NCI-H1417 (cell line): ENCODE measurements at places on chromosomes 7 and 10.

GRCh38 chr7:2757361-2757903 is 69.4 kb downstream of the AMZ1 start:
- DNase-seq, result no peak

GRCh38 chr7:37945336-37945735 is 24.9 kb downstream of the EPDR1 start:
- DNase-seq, result no peak

- DNase-seq, result no peak
These were observed 146.2 kb upstream of the ASAH2 start for GRCh38 chr10:50397312-50398140.

GRCh38 chr7:152313831-152314604 is 121.8 kb downstream of the KMT2C start:
- DNase-seq, result peak; percentile 96

- DNase-seq, result no peak
These were observed 2.3 kb upstream of the SMIM30 start for GRCh38 chr7:113120647-113121046.

GRCh38 chr7:131945957-131946544 is 389.6 kb upstream of the PODXL start:
- no peak for DNase-seq

DNA sequence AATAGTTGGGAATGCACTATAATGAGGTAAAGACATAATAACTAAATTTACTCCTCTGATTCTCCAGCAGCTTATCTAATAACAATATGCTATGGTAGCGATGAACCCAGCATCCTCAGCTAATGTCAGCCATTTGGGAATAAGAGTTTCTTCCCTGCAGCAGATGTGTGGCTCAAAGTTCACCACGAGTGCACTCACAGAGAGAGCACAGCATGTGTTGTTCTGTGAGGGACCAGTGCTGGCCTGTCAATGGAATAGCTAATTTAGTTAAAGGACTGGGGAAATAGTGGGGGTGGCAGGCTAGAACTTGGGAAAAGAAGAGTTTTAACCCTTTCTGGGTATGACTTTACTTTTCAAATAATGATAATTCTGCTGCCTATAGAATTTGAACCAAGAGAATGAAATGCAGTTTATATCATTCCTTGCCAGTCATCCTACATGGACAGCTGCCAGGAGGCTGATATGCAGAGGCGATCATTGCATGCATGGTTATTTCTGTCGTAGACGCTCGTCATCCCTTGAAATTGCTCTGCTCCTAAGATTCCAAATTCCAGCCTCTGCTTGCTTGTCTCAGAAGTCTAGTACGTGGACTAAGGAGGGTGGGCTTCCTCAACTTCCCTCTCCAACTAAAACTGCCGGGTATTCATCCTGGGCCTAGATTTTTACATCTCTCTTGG is 355.6 kb downstream of the RNLS start:
- DNase-seq, result no peak

DNA sequence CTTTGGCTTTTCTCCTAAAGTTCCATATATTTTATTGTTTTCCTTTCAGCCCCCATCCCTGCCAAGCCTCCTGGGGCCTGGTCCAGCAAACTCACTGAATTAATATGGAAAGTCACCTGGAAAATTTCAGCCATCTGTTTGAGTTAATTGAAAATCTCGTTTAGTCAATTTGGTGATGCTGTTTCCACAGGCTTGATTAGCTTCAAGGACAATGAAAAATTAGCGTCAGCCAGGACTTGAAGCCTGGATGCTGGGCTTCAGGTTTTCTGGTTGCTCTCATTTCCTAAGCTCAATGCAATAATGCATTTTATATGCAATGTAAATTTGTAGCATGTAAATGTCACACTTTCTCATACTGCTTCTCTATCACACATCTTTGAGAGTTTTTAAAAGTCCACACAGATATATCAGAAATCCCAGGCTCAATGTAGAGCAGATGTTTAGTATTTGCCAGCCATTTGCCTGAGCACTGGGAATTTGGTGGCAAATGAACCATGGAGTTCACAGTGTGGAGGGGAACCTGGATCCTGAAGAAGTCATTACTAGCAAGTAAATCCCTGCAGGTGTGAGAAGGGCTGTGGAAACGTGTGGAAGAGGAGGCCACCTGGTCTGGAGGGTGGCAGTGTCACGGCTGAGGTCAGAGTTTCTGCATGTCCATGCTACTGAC is 228.5 kb downstream of the PAXIP1 start:
- DNase-seq, result no peak

GRCh38 chr10:59181668-59182067 is 5.2 kb downstream of the PHYHIPL start:
- peak; percentile 42 for DNase-seq
